ENCODE measurements at places on chromosomes 6 and 20. TPM values are rescaled to one million over a fixed set of nuclear protein-coding genes. Genes with fewer than 3 reads are reported as not detected.

Gene KHDC1
- 3.4 TPM for total RNA-seq

Gene RNF39
- total RNA-seq = 0.05 TPM

Gene CSTF1
- 39.9 TPM for total RNA-seq

Gene ZNF311
- total RNA-seq = 0.22 TPM

Gene NTSR1
- total RNA-seq = 0.10 TPM

Gene SPTLC3
- total RNA-seq = 0.01 TPM

Measured in A549 treated with Hydrocortisone at 1 μM for 4 hours (cell line).